T-helper 2 cell (primary cell): ENCODE measurements at places on chromosomes 2 and 18.

GRCh38 chr2:185381631-185382030 is 357.0 kb upstream of the FSIP2 start:
- DNase-seq = no peak

- no peak for DNase-seq
Measured at GRCh38 chr2:13696601-13697000, 935.9 kb upstream of the LRATD1 start.

DNA sequence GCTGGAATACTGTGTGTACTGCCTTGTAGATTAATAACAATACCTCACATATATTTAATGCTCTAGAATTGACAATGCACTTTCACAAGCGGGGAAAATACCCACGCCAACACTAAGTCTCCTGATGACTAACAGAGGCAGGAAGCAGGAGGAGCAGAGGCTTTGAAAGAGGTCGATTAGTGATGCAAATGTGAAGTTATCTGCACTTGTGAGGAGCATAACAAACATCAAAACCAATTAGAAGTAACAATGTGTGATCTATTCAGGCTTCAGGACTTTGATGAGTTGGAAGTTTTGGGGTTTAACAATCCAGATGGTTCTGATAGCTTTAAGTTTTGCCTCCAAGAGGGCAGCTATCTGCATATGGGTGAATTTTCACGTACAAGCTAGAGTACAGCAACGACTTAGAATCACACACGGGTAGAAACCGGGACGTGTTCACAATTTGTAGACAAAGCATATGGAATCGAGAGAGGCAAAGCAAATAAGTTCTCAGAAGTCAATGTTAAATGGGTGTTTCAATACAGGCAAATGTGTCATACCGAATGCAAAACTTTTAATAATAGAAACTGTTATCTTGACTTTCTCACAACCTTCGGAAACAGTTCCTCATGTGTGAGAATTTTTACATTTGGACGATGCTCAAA is 114.5 kb downstream of the METTL8 start:
- DNase-seq = peak; percentile 23

DNA sequence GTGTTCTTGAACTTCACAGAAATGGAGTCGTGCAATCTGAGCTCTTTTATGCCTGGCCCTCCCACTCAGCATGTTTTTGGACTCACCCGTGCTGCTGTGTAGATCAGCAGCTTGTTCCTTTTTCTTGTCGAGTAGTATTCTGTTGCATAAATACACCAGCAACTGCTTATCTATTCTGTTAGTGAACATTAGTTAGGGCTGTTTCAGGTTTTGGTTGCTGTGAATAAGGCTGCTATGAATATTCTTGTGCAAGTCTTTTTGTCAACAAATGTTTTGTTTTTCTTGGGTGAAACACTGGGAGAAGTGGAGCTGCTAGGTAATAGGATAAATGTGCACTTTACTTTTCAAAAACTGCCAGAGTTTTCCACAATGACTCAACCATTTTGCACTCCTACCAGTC is 15.3 kb upstream of the CIDEA start:
- DNase-seq = no peak

GRCh38 chr2:58186501-58186900 is 54.6 kb downstream of the FANCL start:
- no peak for DNase-seq

DNA sequence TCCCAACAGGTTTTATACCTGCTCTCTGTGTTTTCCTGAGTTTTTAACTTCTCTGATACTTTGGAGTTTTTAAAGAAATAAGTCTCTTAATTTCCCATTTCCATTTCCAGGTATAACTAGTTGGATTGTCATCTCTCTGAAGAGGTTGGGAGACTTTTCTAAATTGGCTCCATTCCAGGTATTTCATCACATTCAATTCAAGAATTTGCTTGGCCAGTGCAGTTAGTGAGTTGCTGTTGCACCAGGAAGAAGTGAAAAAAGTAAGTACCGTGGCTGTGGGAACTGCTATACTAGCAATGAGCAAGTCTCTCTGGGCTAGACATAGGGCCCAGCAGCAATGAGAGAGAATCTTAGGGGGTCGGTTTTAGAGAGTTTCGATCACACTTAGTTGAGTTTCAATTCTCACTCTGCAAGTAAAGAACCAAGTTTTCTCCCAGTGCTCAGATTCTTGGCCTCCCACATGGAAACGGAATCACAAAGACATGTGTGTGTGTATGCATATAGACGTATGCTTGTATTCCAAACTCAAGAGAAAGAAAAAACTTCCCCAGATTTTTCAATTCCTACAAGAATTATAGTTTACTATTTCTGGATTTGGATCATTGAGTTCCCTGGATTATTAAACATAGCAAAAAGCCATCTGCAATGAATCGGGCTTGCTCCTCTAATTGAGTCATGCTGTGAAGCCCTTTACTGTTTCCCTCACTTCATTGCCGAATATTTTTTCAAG is 894.4 kb downstream of the BCL11A start:
- no peak for DNase-seq
